ENCODE measurements at places on chromosomes 7 and 10.
A peak's percentile ranks its signal among the peaks of the same experiment; 100 is the strongest.

- no peak for DNase-seq
Observed at GRCh38 chr7:47132471-47132870, 449.4 kb downstream of the TNS3 start.

DNA sequence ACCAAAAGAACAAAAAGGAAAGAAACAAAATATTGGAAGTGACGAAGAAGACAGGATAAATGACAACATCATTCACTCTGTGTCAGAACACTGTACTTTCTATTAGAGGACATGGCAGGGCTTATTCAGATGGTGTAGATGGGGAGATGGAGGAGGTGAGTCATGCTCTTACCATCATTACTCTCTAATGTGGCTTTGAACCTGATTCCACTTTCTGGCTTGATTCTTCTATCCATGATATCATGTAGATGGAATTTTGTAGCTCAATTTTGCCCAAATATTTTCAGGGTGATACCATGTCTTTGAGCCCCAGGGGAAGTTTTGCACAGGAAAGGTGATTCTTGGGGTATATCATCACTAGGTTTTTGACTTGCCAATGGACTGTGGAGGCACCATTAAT is 91.7 kb downstream of the CFAP58 start:
- DNase-seq = no peak

DNA sequence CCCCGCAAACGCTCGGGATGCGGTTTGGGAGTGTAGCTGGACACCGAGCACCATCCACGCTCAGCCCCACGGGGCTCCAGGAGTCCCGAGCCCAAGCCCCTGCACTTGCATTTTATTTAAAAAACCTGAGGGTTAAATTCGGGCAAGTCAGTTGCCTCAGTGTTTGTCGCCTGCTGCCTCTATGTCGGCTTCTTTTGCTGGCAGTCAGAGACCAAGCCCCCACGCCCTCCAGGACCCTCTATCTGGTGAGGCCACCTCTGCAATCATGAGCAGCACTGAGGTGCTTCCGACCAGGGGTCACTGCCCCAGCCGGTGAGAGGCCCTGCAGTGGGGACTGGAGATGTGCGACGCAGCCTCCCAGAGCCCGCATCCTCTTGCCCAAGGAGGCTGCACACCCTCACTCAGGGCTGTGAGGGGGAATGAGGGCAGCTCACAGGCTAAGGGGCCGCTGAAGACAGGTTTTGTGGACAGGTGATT is 13.3 kb upstream of the ZNF273 start:
- no peak for DNase-seq

DNA sequence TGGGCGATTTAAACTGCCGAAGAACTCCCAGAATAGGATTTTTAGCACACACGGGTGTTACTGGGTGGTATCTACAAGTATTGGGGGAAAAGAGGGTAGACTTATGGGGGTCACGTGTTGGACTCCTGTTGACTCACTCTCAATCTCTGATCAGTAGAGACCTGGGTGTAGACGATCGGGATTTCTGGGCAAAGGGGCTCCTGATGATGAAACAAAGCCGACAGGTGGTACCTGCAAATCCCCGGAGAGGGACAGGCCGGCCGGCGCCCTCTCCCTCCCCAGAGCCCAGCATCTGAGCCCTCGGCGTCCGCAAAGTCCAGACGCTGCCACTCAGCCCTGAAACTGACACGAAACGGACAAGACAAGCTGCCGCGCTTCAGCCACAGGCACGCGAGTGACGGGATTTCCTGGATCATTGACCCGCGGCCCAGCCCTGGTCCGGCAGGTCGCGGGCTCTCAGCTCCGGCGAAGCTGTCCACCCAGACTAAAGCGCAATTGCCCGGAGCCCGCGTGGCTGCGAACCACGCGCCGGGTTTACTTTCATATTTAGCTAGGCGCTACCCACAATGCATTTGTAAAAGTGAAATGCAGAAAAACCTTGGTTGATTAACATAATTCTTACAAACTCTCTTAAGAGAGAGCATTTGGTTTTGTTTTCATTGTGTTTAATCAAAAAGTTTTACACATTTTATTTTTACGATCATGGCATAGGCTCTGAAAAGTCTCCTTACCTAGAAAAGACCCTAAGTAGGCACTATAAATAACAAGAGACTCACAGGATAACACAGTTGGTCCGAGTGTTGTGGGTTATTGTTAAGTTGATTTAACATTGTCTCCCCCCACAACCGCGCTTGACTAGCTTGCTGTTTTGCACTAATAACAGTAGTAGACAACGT is 56.9 kb upstream of the EZH2 start:
- peak; percentile 94 for DNase-seq

- no peak for DNase-seq
Observed at GRCh38 chr7:121392277-121393004, 3.7 kb downstream of the FAM3C start.

GRCh38 chr10:31126593-31126992 is 94.9 kb upstream of the ZNF438 start:
- no peak for DNase-seq

GRCh38 chr7:142954680-142955268 is 7.4 kb downstream of the KEL start:
- no peak for DNase-seq
